Kidney (tissue), 22 donors: ENCODE measurements at places on chromosomes 7 and 10. TPM values are rescaled to one million over a fixed set of nuclear protein-coding genes. Genes with fewer than 3 reads are reported as not detected.
A peak's percentile ranks its signal among the peaks of the same experiment; 100 is the strongest.

- no peak for DNase-seq
- no peaks in the 10 kb centered on the region for H3K4me1 ChIP-seq
- no peaks in the 10 kb centered on the region for H3K36me3 ChIP-seq
- H3K27me3 ChIP-seq = no peaks in the 10 kb centered on the region
- H3K27ac ChIP-seq = no peak overlapping the region
Measured at GRCh38 chr7:19235680-19236079, 90.5 kb upstream of the FERD3L start.

TEX36 gene
- total RNA-seq = not detected

GRCh38 chr10:45420453-45421192 lies 46.6 kb downstream of the ALOX5 start:
- peak; percentile 52 for DNase-seq
- H3K27ac ChIP-seq = peak overlapping the region; percentile 37
- no peak overlapping the region for H3K4me3 ChIP-seq
- H3K36me3 ChIP-seq = no peaks in the 10 kb centered on the region

GRCh38 chr10:34522546-34522945 lies 292.6 kb downstream of the PARD3 start:
- DNase-seq = no peak
- H3K27me3 ChIP-seq = no peaks in the 10 kb centered on the region
- no peaks in the 10 kb centered on the region for H3K4me1 ChIP-seq
- no peak overlapping the region for H3K27ac ChIP-seq
- no peak overlapping the region for H3K4me3 ChIP-seq

GRCh38 chr7:113085781-113086390 lies 741 bp downstream of the GPR85 start:
- H3K4me1 ChIP-seq = no peaks in the 10 kb centered on the region
- H3K27ac ChIP-seq = no peak overlapping the region
- peak; percentile 30 for DNase-seq

DNA sequence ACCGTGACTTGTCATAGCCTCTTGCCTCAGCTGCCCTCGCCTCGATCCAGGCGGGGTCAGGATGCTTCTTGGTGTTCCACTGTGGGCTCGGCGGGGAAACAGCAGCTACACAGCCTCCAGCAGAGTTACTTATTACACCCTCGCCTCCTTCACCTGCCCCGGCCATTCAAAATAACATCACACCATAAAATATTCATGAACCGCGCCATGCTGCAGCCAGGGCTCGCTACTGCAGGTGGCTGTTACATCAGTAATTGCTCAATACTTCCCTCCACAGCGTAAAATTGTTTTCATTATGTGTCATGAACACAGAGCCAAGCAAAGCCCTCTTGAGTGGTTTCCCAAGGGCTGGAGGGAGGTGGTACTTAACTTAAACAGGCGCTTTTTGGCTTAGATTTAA lies 241.5 kb upstream of the SP8 start:
- H3K4me1 ChIP-seq = no peaks in the 10 kb centered on the region
- no peak overlapping the region for H3K27ac ChIP-seq
- DNase-seq = peak; percentile 47
- H3K4me3 ChIP-seq = no peak overlapping the region

GRCh38 chr7:155577509-155577905 lies 31.1 kb upstream of the CNPY1 start:
- H3K4me3 ChIP-seq = no peak overlapping the region
- H3K36me3 ChIP-seq = no peaks in the 10 kb centered on the region
- H3K27ac ChIP-seq = no peak overlapping the region
- H3K4me1 ChIP-seq = no peaks in the 10 kb centered on the region
- no peaks in the 10 kb centered on the region for H3K27me3 ChIP-seq

MAT1A gene
- 1.1 TPM for total RNA-seq

- no peaks in the 10 kb centered on the region for H3K27me3 ChIP-seq
- no peak overlapping the region for H3K4me3 ChIP-seq
- no peak overlapping the region for H3K27ac ChIP-seq
- H3K4me1 ChIP-seq = peaks cover 1% of the 10 kb centered on the region
Measured at GRCh38 chr10:123160311-123160980, 6.2 kb downstream of the BUB3 start.

CUBN gene
- total RNA-seq = 14.8 TPM

PNLIP gene
- not detected for total RNA-seq
